ENCODE measurements at places on chromosomes 2 and 18.

- no peak for DNase-seq
Observed at GRCh38 chr18:50700245-50701165, 119.3 kb downstream of the MRO start.

- DNase-seq = no peak
Observed at GRCh38 chr2:66531155-66531554, 96.2 kb downstream of the MEIS1 start.

GRCh38 chr2:61436092-61436491 is 34.8 kb downstream of the USP34 start:
- DNase-seq = no peak

GRCh38 chr2:144466637-144467036 is 53.3 kb downstream of the ZEB2 start:
- no peak for DNase-seq

DNA sequence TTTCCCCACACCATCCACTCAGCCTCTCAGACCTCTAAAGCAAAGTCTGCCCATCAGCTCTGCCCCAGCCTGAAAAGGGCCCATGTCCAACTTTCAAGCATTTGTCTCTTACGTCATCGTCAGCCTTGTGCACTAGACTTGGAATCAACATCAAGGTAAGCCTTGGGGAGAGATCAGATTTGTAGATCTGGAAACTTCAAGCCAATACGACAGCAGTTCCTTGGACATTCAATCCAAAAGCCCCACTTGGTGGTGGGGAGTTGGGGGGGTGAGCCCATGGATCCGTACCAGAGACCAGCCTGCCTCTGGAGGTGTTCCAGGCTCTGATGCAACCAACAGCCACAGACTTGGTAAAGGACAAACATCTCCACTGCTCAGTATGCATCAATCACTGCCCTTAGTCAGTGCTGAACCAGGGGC is 206.8 kb upstream of the MEIS1 start:
- DNase-seq = no peak

- no peak for DNase-seq
Observed at GRCh38 chr2:157880927-157881326, 4.8 kb upstream of the ACVR1 start.

DNA sequence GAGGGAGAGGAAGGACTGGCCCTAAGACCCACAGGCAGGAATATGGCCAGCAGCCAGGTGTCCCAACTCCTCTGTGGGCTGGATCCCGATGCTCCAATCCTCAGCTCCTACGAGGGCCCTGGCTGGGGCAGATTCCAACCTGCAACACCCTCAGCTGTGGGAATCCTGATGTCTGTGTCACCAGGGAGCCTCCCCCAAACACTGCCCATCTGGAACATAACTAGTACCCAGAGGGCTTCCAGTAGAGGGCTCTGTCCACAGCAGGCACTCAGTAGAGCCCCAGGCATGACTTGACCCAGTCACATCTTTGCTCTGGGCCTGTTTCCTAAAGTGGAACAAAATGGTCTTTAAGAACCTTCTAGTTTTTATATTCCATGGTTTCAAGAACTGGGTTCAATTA is 20.6 kb upstream of the LOXHD1 start:
- DNase-seq = no peak

GRCh38 chr18:24019641-24020331 is 5.2 kb downstream of the TTC39C start:
- peak; percentile 48 for DNase-seq

DNA sequence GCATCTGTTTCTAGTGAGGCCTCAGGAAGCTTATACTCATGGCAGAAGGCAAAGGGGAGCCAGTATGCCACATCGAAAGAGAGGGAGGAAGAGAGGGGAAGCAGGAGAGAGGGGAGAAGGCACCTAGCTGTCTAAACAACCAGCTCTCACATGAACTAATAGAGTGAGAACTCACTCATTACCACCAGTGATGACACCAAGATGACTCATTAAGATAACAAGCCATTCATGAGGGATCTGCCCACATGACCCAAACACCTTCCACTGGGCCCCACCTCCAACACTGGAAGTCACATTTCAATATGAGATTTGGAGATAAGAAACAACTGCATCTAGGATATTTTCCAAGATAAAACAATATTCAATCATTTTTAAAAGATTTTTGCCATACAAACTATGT is 753.9 kb upstream of the ZEB2 start:
- no peak for DNase-seq

DNA sequence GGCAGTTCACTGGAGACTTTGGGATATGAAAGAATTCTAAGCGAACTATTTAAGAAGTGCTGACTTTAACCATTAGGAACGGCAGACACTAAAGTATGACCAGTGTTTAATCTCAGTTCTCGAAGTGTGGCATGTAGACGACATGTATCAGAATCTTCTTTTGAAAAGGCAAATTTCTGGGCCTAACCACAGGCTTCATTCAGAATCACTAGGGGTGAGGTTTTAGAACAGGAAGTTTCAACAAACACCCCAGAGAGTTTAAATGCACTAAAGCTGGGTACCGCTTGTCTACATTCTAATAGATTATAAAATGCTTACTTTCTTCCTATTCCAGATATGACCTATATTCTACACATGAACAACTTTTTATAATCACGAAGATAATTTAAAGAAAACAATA is 180.3 kb downstream of the ANKRD44 start:
- DNase-seq = no peak

- no peak for DNase-seq
Observed at GRCh38 chr18:63070767-63071502, 248.6 kb downstream of the BCL2 start.

Measured in stimulated activated CD4-positive, alpha-beta T cell treated with anti-CD3 and anti-CD28 coated beads, Interleukin-15, amount 100 ng/mL, for 48 hours (primary cell).